ENCODE measurements at places on chromosomes 5 and 9.

DNA sequence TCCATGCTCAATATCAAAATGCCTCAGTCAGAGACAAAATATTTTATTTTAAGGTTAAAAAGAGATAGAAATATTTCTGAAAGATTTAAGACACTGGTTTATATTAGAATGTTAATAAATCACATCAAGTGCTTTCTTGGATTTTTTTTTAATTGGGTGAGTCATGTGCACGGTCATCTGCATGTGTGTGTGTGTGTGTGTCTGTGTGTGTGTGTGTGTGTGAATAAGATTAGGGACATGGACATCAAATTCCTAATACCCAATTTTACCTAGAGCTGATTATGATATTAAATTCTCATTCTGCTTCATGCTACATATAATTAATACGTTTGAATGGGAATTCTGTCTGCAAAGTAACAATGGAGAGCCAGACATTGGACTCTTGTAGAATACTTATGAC is 122.9 kb downstream of the BASP1 start:
- DNase-seq = no peak

DNA sequence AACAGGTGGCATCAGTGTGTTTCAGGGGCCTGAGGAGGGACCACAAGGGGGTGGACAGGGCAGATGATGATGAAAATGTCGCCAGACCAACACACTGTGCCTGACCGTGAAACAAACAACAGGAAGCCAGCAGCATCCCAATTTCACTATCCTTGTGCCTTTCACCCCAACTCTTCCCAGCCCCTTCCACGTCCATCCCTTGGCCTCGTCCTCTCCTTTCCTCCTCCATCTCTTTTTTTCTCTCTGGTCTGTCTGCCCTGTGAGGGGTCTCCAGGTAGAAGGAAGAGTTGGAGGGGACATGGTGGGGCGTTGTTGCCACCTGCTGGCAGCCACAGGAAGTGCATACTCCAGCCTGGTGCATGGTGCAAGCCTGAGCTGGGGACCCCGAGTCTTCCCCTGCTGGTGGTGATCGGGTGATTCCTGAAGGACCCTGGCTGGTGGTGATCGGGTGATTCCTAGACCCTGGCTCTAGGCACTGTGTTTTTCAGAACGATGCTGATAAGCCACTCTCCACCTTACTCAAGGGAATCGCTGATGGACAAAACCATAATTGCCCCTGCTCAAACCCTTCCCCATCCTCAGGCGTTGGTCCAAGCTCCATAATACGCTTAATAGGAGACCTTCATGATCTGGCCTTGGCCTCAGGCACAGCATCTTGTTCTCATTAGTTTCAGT is 21.7 kb upstream of the NSD1 start:
- DNase-seq = peak; percentile 33

- DNase-seq = no peak
Observed at GRCh38 chr9:14400658-14400995, 86.7 kb upstream of the NFIB start.

GRCh38 chr5:171956314-171956713 is 50.1 kb downstream of the FBXW11 start:
- DNase-seq = no peak

DNA sequence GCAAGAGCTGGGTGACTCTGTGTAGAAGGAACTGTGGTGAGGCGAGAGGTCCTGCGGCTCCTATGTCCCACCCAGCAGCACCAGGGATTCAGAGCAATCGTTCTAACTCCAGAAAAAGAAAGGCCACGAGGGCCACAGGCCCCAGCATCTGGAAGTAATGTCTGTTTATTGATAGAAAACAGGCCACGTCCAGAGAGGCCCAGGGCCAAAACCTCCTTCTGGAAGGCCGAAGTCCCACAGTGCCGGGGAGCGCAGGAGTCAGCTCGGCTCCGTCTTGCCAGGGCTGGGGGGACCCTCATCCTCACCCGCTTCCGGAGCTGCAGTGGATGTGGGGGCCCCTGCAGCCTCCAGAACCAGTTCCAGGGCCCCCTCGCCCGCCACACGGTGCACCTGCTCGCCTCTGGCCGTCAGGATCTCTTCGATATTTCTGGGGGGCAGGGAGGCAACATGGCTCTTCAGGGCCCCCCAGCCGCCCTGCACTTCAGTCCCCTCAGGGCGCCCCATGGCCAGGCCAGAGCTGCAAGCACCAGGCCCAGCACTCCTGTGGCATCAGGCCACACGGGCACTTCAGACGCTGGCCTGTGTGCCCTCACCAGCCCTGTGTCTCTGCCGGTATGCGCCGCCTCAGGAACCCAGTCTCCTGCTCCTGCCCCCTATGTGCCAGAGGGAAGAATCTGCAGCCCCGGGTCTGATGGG is 1.6 kb downstream of the DNLZ start:
- DNase-seq = no peak

- DNase-seq = no peak
Observed at GRCh38 chr5:43225649-43226245, 33.7 kb downstream of the NIM1K start.

- no peak for DNase-seq
Observed at GRCh38 chr5:96880444-96881164, 4.3 kb downstream of the ERAP2 start.

GRCh38 chr5:127856292-127856691 is 153.1 kb downstream of the CCDC192 start:
- DNase-seq = no peak

DNA sequence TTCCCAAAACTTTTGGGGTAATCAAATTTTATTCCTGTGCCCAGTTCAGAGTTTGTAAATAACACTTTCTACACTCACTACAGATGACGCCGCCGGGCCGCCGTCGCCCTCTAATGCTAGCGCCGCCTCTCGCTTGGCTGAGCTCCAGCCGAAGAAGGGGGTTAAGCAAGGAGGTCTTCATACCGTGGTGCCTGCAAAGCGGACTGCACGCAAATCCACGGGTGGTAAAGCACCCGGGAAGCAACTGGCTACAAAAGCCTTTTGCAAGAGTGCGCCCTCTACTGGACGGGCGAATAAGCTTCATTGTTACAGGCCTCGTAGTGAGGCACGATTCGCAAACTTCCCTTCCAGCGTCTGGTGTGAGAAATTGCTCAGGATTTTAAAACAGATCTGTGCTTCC is 280.4 kb downstream of the MEF2C start:
- DNase-seq = no peak

GRCh38 chr5:72783354-72783753 is 33.1 kb upstream of the TNPO1 start:
- no peak for DNase-seq

GRCh38 chr9:114733816-114734215 is 51.8 kb upstream of the TEX48 start:
- DNase-seq = no peak

- DNase-seq = no peak
Observed at GRCh38 chr9:83367326-83367725, 170.9 kb downstream of the FRMD3 start.

- DNase-seq = no peak
Observed at GRCh38 chr9:15606643-15607472, 54.0 kb downstream of the CCDC171 start.

DNA sequence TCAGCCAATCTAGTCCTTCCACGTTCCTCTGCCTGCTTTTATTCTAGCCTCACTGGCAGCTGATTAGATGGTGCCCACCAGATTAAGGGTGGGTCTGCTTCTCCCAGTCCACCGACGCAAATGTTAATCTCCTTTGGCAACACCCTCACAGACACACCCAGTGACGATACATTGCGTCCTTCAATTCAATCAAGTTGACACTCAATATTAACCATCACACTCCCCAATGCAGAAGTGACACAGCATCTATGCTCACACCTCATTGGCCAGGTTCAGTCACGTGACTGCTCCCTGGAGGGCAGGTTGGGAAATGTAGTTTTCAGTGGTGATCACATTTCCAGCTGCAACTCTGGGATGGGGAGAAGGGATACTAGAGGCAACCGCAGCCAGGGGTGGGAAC is 13.0 kb downstream of the SUSD3 start:
- DNase-seq = no peak

DNA sequence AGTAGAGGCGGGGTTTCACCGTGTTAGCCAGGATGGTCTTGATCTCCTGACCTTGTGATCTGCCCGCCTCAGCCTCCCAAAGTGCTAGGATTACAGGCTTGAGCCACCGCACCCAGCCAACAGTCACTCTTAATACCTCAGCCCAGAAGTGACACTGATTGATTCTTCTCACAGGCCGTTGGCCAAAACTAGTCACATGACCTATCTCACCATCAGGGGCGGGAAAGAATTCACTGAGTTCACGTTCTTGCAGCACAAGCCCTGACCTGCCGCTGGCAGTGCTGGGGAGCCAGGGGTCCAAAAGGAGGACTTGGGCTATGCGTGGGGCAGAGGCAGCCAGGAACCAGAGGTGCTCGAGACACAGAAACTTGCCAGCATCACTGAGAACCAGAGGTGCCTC is 55.0 kb upstream of the CPLX2 start:
- no peak for DNase-seq

DNA sequence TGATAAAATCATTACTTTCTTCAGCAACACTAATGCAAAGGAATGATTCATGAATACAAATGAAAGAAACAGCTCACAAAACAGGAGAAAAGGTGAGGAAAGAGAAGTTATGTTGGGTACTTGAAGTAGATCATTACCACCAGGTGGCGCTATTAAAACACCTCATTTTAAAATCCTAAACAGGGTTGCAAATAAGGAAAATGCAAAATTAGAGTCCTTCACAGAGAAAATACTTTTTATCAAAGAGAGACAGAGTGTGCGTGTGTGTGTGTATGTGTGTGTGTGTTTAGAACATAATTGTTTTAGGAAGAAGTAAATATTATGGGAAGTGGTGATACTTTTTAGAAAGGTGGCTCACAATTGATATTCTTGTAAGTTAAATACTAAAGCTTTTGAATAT is 49.5 kb upstream of the CD180 start:
- no peak for DNase-seq

- peak; percentile 59 for DNase-seq
Observed at GRCh38 chr5:151151793-151152192, 5.8 kb downstream of the ANXA6 start.

DNA sequence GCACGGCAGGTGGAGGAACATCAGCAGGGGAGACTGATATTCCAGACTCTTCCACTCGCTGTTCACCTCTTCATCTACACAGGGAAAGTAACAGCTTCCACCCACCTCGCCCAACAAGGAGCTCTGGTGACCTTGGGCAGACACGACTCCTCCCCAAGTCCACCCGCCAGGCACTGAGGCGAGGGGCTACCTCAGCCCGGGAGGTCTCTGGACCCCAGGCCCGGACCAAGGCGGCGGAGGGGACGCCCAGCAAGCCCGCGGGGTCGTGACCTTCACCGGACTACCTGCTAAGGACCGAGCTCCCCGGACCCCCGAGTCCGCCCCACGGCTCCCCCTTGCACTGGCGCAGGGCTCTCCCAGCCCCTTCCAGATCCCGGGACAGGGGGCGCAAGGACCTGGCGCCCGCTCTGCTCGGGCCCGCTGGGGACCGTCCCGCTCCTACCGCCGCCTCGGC is 70.2 kb upstream of the LPCAT1 start:
- DNase-seq = no peak

DNA sequence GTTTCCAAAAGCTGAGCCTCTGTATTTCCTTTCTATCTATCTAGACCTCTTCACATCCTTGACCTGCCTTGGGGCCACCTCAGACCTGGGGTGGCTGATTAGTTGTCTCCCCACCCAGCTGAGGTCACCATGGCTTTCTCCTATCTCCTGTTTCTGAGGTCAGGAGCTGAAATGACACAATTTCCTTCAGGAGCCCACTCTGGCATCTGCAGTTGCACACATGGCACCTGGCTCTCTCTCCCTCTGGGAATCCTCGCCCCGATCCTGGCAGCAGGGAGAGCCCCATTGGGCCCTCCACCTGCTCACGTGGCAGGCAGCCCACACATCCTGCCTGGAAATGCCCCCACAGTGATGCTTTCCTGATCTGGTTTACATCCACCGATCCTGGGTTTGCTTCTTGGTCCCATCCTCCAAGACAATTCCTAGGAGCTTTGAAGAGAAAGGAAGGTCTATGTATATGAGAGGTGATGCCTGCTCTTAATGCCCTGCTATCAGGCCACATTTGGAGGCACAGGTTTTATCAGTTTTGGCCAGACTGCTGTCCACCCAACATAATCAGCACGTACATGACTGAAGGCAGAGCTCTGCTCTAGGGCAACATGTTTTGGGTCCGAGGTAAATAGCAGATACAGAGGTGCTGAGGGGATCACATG is 53.7 kb downstream of the MARCHF3 start:
- no peak for DNase-seq

DNA sequence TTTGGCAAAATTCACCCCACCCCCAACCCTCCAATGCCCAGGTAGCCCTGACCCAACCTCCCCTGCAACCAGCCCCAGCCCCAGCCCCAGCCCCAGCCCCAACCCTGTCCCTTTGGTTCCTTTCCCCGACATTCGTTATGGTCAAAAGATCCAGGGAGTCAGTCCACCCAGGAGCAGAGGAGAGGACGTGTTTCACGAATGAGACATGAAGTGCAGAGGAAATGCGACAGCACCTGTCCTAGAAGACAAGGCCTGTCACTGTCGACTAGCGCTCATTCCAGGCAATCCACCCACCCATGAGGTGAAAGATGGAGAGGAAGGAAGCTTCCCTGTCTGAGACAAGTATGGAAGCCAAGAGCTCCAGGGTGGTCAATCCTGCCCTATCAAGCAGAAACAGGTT is 485.0 kb downstream of the SPATA31A7 start:
- DNase-seq = no peak

- peak; percentile 79 for DNase-seq
Observed at GRCh38 chr5:60699609-60700415, at the start of gene DEPDC1B. Gene DEPDC1B, minus strand, starts transcription at chr5:60700166. Its CDS starts 73 bp downstream, at chr5:60700093.

DNA sequence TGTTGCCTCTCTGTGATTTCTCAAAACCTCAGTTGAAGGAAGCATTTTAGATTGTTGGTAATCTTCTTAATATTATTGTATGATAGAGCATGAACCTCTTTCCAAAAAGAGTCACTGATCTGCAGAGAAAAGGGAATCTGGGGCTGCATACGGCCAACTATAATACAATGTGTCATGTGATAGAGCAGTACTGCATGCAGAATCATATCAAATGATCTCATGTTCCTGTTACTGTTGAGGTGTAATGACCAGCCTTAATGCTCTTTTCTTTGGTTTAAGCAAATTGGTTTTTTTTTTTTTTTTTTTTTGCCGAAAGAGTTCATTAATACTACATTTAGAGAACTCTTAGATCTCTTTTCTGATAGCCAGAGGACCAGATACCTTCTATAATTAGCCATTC is 12.9 kb upstream of the MSMP start:
- no peak for DNase-seq

DNA sequence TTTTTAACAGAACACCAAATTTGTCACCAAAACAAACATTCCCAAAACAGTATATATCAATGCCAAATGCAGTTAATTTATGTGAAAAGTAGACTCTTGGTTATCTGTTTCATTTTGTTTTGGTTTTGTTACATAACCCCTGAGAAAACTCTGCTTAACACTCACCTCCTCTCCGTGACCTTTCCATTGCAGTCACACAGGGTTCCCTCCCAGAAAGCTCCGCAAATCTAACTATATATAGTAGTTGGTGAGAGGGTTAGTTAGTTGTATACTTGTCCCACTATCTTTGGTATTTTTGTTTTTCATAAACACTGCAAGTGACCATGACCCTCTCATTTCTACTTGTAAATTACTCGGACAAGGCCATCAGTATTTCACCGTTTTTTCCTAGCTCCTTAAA is 25.5 kb downstream of the NFIB start:
- DNase-seq = no peak

GRCh38 chr5:33297760-33298216 is 143.0 kb upstream of the TARS1 start:
- DNase-seq = no peak

GRCh38 chr5:22495016-22495720 is 358.0 kb downstream of the CDH12 start:
- no peak for DNase-seq

GRCh38 chr5:9160747-9161146 is 385.1 kb downstream of the SEMA5A start:
- no peak for DNase-seq
